Regular cardiac myocyte (primary cell): ENCODE measurements at places on chromosomes 11 and 22. TPM values are rescaled to one million over a fixed set of nuclear protein-coding genes. Genes with fewer than 3 reads are reported as not detected.

The FADD gene
- total RNA-seq, result 36.6 and 40.6 TPM in 2 replicates

The NAALADL1 gene
- total RNA-seq, result 16.9 and 21.4 TPM in 2 replicates

The CD59 gene
- total RNA-seq, result 877 and 897 TPM in 2 replicates

The SCN4B gene
- total RNA-seq, result 0.28 TPM in 1 of 2 replicates, not detected in the other

The CABP4 gene
- 0.28 and 0.38 TPM in 2 replicates for total RNA-seq

The VPREB1 gene
- not detected in 2 replicates for total RNA-seq

The DRD4 gene
- not detected in 2 replicates for total RNA-seq

The OR8A1 gene
- not detected in 2 replicates for total RNA-seq

The CDC42BPG gene
- 0.19 and 1.1 TPM in 2 replicates for total RNA-seq

The PATE2 gene
- 0.38 TPM in 1 of 2 replicates, not detected in the other for total RNA-seq

The P2RY2 gene
- total RNA-seq, result 0.28 and 0.38 TPM in 2 replicates

The HMOX1 gene
- 102 and 156 TPM in 2 replicates for total RNA-seq
